GM12878 (cell line): ENCODE measurements at places on chromosomes 13 and 19.

DNA sequence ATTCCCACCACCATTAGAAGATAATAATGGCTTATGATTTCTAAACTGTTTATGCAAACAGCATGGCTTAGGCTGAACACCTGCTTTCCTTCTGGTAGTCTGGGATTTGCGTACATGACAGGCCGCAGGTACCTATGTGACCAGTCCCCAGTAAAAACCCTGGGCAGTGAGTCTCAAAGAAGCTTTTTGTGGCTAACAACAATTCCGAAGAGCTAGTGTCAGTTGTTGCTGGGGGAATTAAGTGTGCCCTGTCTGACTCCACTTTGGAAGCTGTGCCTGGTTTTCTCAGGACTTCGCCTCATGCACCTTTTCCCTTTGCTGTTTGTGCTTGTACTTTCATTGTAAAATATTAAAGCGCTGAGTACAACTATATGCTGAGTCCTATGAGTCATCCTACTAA is 250.2 kb upstream of the MIR17HG start:
- no peak for DNase-seq

DNA sequence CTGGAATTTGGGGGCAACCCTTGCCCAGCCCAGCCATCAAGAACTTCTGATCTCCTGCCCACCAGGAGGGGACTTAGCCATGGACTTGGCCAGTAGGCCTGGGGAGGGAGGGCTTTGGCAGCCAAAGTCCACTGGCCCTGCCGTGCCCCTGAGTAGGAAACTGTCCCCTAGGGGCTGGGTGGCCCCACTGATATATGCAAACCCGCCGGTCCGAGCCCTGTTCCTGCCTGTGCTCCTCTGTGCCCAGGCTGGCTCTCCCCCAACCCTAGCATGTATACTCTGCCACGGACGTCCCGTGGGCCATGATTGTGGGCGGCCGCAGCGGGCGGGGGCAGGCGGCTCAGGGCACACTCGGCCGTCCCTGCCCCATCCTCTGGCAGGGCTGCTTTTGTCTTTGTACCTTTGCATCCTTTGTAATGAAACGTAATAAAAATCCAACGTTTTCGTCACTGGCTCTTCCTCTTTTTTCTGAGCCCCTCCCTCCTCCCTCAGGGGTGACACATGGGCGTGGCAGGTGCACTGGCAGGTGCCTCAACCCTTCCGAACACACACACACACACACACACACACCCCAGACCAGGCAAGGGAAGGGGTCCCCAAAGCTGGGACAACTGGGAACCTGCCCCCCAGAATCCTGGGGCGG is 9.1 kb downstream of the COMP start:
- no peak for DNase-seq

GRCh38 chr19:5563935-5564612 is 3.7 kb downstream of the TINCR start:
- DNase-seq: no peak

DNA sequence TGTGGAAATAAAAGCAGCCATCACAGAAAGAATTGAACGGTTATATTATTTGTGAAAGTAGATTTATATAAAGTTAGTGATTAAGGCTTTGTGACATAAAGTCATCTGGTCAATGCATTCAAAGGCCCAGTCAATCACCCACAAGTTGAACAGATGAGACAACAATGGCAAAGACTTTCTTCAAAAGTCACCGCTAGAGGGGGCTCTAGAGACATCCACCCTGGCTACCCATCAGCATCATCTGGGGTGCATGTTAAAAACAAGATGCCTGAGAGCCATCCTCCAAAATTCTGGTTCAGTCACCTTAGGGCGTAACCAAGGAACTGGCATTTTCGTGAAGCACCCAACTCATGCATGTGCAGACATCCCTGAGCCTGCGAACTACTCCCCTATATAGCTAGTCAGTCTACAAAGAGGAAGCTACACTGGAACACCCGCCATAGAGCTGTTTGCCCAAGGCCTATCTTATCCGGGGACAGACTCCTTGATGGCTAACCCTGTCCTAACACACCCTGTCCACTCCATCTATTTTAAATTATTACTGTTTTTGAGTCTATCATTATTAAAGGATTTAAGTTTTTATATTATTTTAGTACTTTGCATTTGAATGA is 970.5 kb downstream of the UQCRFS1 start:
- DNase-seq: no peak

DNA sequence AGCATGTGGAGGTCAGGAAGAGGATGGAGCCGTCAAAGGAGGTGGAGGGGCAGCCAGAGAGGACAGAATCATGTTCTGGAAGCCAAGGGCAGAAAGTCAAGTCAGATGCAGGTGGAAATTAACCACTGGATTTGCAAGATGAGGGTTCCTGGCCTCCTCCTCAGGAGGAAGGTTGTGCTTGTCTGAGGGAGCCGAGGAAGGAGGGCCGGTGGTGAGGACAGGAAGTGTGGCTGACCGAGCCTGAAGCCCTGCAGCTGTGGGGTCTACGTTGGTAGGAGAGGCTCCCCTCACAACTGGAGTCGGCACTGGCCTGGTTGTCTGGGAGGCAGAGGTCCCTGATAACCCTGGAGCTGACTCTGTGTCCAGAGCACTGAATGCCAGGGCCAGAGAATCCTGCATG is 15.4 kb upstream of the DHDH start:
- DNase-seq: no peak

DNA sequence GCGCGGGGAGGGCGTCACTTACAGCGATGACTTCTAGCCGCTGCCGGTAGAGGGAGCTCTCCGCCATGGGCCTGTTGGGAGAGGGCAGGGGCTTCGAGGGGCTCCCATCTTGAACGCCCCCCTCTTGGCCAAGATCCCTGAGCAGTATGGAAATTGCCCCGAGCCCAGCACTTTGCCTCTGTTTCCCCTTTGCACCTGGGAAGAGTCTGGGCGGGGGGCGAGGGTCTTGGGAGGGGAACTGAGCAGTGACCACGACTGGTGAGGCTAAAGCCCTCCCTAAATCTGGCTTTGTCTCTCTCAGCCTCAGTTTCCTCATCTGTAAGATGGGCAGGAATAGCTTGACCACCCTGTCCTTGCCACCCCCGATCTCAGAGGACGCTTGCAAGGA is 2.8 kb downstream of the PALM3 start:
- no peak for DNase-seq

- DNase-seq: no peak
Measured at GRCh38 chr13:44403461-44404056, 29.9 kb downstream of the SERP2 start.

GRCh38 chr19:17268754-17269153 is 1.5 kb downstream of the BABAM1 start:
- no peak for DNase-seq

DNA sequence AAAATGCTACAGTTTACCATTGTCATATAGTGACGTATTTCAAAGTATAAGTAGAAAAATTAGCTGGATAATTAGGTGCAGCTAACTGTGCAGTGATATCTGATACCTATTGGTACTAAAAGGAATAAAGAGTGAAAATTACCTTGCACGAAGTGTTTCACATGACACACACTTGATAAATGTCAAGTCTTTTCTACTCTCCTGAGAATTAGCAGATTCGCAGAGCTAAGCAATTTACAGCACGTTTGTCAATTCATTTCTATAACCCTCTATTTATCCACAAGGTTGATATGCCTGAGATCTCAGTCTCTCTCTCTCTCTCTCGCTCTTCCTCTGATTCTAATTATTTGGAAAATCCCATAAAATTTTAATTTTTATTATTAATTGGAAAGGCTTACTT is 1109.0 kb downstream of the EFNB2 start:
- DNase-seq: no peak

DNA sequence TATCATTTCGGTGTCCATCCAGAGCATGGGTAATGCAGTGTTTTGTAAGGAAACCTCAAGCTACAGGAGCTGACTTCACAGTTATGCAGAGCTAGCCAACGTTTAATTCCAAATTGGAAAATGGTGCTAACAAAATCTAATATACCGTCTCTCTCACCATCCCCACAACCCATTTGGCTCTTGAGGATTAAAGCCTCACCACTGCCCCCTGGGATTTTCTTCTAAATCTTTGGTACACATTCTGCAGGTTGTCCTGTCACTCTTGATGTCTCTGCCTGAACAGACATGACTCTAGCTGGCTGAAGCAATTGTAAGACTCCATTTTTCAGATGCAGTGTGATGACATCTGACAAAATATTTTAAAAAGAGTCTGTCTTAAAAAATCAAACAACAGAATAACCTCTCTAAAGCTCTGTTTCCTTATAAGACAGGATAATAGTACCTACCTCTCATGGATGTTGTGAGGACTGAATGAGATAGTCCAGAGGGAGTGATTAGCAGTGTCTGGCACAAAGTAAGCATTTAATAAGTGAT is 451.8 kb downstream of the SUCLA2 start:
- no peak for DNase-seq

- DNase-seq: no peak
Measured at GRCh38 chr13:108154421-108154858, 60.9 kb downstream of the LIG4 start.

DNA sequence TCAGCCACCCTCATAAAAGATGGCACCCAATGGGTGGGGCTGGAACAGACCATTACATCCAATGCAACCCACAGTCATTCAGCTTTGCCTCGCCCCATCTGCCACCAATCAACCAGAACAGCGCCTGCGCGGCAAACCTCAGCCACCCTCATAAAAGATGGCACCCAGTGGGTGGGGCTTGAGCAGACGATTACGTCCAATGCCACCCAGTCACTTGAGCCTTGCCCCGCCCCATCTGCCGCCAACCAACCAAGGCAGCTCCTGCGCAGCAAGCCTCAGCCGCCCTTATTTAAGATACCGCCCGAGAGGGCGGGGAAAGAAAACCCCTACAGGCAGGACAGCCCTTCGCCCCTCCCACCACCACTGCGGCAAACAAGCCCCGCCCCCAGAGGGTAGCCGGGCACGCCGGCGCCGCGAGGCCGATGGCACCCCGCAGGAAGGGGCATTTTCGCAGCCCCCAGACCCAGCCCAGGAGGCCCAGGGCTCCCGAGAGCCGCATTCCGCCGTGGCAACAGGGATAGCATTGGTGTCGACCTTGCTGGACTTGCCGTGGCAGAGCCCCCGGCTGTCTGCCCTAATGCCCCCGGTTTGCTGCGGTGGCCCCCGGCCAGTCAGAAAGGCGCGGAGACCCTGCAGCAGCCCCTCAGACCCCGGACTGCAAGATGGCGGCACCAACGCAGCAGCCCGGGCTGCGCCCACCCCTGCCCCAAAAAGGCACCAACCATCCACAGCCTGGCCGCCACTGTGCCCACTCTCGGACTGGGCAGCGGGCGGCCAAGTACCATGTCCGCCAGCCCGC is 675 bp downstream of the PEG3 start:
- no peak for DNase-seq

- DNase-seq: no peak
Measured at GRCh38 chr19:32702010-32702409, 10.4 kb downstream of the NUDT19 start.

GRCh38 chr13:102028206-102028605 is 373.6 kb downstream of the FGF14 start:
- DNase-seq: no peak

GRCh38 chr19:6209233-6209632 is 70.5 kb downstream of the MLLT1 start:
- DNase-seq: no peak

DNA sequence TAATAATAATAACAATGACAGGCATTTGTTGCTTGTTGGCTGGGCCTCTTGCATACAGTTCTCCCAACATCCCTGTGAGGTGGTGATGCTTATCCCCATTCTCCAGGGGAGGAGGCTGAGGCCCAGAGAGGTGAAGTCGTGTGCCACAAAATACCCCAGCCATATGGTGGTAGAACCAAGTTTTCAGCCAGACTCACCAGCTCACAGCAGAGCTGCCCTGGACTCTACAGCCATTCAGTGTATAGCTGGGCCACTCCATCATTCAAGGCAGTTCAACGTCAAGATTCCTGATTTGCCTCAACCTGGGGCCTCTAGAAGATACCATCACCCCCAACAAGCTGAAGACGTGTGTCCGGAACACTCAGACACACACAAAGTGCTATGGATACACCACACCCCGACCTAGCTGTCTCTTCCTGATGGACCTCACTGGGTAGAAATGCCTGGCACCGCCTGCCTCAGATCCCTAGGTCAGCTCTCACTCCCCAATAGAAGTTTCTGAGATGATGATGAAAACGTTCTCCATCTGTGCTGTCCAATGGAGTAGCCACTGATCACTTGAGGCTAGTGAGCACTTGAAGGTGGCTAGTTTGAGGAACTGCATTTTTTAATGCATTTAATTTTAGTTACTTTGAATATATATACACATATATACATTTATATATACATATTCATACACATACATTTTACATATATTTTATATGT is 4.3 kb upstream of the CEACAM19 start:
- no peak for DNase-seq

DNA sequence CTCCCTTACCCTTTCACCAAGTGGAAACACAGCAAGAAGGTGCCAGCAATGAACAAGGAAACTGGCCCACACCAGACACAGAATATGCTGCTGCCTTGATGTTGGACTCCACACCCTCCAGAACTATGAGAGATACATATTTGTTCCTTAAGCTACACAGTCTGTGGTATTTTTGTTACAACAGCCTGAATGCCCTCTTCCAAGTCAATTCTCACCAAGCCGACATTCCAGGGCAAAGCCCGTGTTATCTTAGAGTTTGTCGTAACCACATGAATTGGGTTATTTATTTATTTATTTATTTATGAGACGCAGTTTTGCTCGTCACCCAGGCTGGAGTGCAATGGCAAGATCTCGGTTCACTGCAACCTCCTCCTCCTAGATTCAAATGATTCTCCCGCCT is 14.9 kb downstream of the FGF21 start:
- DNase-seq: no peak

DNA sequence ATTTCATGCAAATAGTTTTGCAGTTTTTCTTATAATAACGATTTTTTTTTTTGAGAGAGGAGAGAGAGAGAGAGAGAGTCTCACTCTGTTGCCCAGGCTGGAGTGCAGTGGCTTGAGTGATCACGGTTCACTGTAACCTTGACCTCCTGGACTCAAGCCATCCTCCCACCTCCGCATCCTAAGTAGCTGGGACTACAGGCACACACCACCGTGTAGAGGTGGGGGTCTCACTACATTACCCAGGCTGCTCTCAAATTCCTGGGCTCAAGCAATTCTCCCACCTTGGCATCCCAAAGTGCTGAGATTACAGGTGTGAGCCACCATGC is 26.8 kb upstream of the GJB6 start:
- DNase-seq: no peak

DNA sequence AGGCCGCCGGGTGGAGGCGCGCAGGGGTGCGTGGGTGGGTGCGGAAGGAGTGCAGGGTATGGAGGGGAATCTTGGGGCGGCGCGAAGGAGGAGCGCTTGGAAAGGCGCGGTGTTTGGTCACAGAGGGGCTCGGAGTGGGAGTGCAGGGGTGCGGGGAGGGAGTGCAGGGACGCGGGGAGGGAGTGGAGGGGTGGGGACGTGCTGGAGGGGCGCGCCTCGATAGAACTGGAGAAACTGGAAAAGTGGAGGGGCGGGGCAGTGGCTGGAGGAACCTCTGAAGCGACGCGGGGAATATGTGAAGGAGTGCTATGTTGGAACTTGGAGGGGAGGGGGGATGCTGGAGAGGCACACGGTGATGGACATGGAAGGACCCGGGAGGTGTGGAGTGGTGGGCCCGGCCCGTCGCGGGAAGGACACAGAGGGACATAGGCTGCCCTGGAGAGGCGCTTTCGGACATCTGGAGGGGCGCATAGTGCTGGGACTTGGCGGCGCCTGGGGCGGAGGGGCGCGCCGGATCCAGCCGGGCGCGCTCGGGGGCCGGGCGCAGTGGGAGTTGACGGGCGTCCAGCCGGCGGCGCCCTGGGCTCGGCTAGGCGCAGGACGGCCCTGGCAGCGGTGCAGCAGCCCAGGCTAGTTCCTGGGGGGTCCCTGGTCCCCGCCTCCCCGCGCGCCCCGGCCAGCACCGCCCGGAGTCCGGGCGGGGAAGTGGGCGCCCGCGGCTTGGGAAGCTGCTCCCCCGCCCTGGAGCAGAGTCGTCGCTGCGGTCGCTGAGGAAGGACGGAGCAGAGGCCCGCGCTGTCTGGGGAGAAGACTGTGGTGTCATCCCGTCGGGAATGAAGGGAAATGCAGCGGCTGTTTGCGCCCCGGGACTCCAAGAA is 20.8 kb upstream of the SGCG start:
- no peak for DNase-seq
